Stimulated activated CD8-positive, alpha-beta memory T cell treated with anti-CD3 and anti-CD28 coated beads, Interleukin-4, amount 100 ng/mL, for 4 hours (primary cell): ENCODE measurements at places on chromosomes 5 and 9.

DNA sequence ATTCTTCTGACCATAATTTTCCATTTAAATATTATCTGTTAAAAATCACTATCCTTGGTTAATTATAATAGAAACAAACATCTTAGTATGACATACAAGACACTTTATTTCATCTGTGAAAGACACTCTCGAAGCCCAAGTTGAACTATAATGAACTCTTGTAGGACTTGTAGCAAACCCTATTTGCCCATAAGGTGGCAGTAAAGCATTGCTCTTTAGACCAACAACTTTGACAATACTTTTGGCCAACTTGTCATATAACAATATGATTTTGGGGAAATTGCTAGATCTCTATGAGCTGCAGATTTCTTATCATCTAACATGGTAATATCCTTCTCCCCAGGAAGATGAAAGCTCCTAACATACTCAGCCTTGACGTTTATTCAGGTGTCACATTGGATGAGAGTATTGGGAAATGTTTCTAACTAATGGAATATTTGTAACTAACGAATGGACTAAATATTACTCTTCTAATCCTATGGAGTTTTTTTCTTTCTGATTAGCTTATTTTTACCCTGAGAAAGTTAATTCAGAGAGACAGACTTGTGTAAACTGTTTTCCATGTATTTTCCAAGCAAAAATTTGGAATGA, 11.0 kb downstream of the SPINK14 start:
- DNase-seq = no peak

- DNase-seq = no peak
Measured at GRCh38 chr5:124007675-124008398, 495.9 kb downstream of the CSNK1G3 start.

DNA sequence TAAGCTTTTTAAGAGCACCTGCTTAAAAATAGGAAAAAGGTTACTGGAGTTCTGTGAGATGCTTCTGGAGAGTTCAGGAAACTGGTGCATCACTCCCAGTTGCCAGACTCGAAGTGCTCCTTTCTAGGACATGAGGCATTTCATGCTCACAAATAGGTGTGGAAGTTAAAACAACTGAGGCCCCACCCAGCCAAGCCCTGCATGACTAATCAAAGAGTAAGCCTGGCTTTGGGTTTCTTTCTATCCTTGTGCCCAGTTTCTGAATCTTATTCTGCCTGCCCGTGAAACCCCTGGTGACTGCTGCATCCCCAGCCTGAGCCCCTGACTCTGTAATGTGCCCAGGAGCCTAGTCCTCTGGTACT, 7.7 kb downstream of the SPINK9 start:
- DNase-seq = no peak

DNA sequence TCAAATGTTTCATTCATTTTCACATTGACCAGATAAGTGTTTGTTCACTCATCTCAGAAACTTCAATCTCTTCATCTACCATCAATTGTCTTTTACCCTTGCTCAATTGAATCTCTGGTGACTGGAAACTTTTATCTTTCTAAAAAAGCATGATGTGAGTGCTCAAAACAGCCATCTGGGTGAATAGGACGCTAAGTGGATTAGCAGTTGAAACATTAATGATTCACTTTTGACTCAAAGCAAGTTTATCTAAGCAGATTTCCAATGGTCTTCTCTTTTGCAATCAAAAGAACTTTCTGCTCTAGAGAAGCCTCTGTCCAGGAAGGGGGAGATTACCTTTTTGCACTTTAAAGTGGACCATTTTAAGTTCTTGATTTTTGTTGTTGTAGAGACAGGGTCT, 22.2 kb downstream of the KLF4 start:
- no peak for DNase-seq

- DNase-seq = no peak
Measured at GRCh38 chr5:140242099-140242498, 60.8 kb downstream of the PFDN1 start.

DNA sequence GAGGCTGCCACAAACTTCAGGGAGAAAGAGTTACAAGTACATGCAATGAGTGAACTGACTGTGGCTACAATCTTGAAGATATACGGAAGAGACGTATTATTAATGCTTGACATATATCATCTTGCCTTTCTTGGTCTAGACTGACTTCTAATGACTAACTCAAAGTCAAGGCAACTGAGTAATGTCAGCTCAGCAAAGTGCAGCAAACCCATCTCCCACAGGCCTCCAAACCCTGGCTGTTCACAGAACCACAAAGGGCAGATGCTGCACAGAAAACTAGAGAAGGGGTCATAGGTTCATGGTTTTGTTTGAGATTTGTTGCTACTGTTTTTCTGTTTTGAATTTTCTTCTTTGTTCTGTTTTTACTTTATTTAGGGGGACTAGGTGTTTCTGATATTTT, 21.0 kb downstream of the IL7R start:
- no peak for DNase-seq

DNA sequence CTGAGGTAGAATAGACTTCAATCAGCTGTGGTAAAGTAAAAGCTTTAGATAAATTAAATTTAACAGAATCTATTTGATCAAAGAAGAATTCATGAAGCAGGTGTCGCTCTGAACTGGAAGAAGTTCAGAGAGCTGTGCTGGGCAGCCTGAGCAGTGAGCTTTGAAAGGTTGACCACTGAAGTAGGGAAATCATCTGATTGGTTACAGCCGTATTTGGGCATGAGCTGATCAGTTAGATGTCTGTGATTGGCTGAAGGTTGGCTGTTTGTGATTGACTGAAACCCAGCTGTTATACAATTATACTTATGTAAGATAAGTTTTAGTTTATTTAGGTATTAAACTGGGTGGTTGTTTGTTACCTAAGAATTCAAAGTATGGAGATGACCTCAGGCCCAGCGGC, 1174.6 kb downstream of the CDH9 start:
- DNase-seq = no peak

DNA sequence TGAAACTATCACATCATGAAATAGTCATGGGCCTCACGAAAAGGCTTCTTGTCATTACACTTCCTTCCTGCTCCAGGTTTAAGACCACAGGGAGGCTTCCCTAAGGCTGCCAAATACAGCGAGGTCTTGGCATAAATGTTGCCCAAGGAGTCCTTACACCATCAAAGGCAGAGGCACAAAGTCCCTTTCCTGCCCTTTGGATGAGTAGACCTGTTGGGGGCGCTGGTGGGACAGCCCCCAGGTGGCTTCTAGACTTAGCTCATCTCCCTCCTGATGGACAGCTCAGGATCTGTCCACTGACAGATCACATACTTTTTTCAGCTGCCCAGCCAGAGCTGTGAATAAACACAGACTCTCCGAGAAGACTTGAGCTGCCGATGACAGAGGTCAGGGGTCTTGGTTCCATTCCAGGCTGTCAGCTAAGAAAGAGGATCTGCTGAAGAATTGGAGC, 15.5 kb upstream of the MEGF9 start:
- no peak for DNase-seq

DNA sequence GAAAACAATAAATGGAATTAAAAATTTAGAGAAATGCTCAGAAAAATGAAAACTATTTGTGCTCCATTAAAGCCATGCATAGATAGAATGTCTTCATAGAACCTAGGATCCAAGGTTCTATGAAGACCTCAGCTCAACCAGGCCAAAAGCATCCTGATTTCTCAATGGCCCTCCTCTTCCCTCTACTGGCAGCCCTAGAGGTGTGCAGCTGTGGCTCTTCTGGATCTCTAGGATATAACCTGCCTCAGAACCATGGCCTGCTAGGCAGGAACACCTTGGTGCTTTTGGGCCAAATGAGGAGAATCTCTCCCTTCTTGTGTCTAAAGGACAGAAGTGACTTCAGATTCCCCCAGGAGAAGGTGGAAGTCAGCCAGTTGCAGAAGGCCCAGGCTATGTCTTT, 15.1 kb downstream of the IFNA1 start:
- no peak for DNase-seq

GRCh38 chr9:106691627-106692026, 171.3 kb upstream of the ZNF462 start:
- no peak for DNase-seq
